ENCODE measurements at places on chromosomes 12 and 14. TPM values are rescaled to one million over a fixed set of nuclear protein-coding genes. Genes with fewer than 3 reads are reported as not detected.
A peak's percentile ranks its signal among the peaks of the same experiment; 100 is the strongest.

DNA sequence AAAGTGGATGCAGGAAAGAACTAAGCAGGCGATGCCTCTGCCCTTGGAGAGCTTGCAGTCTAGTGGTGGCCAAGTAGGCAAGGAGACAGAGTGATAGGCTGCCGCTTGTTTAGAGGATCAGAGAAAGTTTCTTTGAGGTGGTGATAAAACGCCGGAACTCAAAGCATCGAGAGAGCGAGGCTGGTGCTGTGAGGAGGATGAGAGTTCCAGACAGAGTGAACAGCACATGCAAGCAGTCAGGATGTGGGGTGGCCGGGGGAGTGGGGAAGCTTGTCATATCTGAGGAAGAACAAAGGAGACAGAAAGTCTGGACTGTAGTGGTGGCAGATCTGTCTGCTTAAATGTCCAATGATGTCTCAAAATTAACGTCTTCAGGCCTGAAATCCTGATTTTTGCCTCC lies 319.7 kb downstream of the SNAPC1 start:
- DNase-seq, result no peak

DNA sequence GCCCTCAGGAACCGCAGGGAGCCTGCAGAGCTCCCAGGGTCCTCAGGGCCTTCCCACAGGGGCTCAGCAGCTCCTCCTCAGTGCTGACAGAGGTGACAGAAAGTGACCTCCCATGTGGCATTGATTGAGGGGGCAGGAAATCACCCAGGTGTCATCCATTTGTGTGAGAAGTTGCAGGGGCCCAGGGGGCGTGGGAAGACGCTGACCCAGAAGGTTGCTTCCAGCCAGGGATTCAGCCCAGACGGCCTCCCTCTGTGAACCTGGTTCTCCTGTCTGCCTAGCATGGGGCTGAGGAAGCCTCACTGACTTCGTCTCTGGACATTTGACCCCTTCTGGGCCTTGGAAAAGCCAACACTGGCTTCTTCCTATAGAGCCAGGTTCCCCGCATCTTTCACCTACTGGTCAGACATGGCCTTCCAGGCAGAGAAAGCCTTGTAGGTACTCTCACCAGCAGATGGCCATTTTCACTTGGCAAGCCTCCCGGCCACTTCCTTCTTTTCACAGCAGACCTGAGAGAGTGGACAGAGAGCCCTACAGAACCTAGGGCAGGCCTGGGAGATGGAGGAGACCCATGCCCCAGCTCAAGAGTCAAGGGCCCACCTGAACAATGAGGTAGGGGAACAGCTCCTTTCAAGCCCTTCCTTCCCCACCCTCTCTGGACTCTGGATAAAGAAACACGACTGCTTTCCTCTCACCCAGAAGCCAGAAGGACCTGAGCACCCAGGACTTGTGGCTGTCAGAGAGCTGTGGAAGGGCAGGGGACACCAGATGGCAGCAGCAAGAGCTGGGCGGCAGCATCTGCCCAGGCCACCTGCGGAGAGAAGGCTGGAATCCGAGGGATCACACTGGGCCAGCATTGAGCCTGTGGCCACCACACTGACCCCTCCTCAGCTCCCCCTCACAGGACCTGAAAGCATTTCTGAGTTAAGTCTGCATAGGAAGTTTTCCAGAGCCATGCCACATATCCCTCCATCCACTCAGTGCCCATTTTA lies 377.8 kb downstream of the DPF3 start:
- DNase-seq, result no peak

DNA sequence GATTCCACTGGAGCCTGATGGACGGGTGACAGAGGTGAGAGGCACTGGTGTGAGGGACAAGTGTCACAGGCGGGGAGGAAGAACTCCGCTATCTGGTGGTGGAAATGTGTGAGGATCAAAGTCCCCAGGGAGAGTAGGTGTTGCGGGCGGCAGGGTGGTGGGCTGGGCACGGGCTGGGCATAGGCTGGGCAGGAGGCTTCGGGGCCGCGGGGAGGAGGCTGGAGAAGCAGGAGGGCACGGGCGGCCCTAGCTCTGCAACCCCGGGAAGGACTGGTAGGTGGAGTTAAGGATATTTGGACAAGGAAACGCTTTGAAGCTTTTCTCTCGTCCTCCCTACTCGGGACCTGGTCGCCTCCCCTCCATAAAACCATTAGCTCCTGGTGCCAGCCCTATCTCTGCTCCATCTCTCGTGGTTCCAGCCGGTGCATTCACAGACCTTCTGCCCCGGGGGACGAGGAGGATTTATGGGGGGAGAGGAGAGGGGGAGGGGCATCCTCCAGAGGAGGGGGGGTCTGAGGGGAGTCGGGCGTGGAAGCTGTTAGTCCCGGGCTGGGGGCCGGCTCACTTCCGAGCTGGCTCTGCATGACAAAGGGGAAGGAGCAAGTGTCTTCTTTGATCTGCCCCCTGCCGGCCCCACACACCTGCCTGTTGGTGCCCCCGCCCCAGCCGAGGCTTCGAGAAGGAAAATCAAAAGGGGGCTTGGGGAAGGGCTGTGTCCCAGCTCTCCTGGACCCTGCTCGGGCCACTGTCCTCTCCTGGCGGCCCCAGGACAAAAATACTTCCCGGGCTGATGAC lies 504 bp downstream of the WNT5B start:
- peak; percentile 41 for DNase-seq

DNA sequence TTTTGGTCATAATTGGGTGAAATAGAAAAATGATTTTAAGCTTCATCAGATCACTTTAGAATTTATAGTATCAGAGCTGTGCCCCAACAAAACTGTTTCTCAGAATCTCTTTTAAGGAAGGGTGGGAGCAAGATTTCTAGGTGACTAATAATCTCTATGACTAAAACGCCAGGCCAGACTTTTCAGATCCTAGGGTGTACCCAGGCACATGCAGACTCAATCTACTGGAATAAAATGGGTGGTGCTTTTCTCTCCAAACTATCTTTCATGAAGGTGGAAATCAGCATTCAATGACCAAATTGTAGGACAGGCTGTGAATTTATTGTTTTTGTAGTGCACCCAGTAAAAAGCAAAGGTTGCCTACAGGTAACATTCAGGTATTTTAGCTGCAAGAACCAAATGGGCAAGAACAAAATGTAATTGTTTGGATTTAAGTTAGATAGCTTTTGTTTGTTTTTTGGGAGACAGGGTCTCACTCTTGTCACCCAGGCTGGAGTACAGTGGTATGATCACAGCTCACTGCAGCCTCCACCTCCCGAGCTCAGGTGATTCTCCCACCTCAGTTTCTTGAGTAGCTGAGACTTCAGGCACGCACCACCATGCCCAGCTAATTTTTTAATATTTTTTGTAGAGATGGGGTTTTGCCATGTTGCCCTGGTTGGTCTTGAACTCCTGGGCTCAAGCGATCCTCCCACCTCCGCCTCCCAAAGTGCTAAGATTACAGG lies 49.5 kb downstream of the PPP2R5C start:
- no peak for DNase-seq

The TMPRSS12 gene
- not detected for total RNA-seq

GRCh38 chr12:1927751-1928351 lies 9.4 kb upstream of the CACNA2D4 start:
- DNase-seq, result no peak

The EXOC3L4 gene
- 0.27 TPM for total RNA-seq

The CCDC196 gene
- not detected for total RNA-seq

- DNase-seq, result no peak
Measured at GRCh38 chr12:95004610-95005009, 1.1 kb upstream of the NDUFA12 start.

GRCh38 chr12:70243510-70244371 lies 508 bp downstream of the CNOT2 start:
- peak; percentile 47 for DNase-seq

- no peak for DNase-seq
Measured at GRCh38 chr12:51920046-51920445, 12.7 kb downstream of the ACVRL1 start.

The APOF gene
- not detected for total RNA-seq

The TRIAP1 gene
- total RNA-seq, result 9.4 TPM

DNA sequence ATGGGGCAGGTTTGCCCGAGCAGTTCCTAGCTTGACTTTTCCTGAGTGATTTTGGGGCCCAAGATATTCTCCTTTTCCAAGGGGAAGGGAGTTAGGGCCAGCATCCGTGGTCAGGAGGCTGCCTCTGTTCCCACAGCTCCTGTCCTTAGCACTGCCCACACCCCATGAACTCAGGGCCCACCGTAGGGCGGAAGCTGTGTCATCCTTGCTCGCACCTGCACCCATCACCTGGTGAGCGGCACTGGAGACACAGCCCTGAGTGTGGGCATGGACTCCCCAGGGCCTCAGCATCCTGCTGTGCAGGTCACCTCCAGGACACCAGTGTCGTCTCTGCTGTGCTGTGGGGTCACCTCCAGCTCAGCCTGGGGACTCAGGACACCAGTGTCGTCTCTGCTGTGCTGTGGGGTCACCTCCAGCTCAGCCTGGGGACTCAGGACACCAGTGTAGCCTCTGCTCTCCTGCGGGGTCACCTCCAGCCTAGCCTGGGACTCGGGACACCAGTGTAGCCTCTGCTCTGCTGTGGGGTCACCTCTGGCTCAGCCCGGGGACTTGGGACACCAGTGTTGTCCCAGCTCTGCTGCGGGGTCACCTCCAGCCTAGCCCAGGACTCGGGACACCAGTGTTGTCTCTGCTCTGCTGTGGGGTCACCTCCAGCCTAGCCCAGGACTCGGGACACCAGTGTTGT lies 322.9 kb downstream of the ADGRD1 start:
- no peak for DNase-seq

The REM2 gene
- total RNA-seq, result under 0.01 TPM

DNA sequence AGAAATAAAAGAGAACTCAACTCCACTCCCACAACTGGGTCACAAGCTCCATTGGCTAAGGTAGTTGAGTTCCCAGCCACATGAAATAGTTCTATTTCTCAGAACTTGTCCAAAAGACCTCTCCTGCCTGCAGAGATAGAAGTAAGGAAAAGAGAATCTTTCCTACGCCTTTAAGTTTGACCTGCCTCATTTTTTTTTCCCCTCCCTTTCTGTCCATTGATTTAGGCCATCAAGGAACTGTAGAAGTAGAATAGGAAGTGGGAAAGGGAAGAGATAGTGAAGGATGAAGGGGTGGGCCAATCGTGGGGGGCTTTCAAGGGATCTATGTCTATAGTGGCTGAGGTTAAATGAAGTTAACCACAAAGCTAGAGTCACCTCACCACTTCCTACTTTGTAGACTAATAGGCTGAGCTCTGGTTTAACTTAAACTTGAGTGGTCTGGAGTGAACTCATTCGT lies 13.9 kb upstream of the NUDT4 start:
- peak; percentile 50 for DNase-seq

The FITM1 gene
- 2.7 TPM for total RNA-seq

- no peak for DNase-seq
Measured at GRCh38 chr12:112846619-112847018, 55.1 kb downstream of the RPH3A start.

GRCh38 chr12:31035967-31036665 lies 37.5 kb upstream of the DDX11 start:
- DNase-seq, result no peak

The SSTR1 gene
- under 0.01 TPM for total RNA-seq

GRCh38 chr12:3311027-3311402 lies 180.0 kb upstream of the PRMT8 start:
- no peak for DNase-seq

The ADAM20 gene
- total RNA-seq, result 0.54 TPM

GRCh38 chr14:102209224-102209966 lies 69.7 kb downstream of the WDR20 start:
- no peak for DNase-seq

The PLEKHA5 gene
- 14.5 TPM for total RNA-seq

DNA sequence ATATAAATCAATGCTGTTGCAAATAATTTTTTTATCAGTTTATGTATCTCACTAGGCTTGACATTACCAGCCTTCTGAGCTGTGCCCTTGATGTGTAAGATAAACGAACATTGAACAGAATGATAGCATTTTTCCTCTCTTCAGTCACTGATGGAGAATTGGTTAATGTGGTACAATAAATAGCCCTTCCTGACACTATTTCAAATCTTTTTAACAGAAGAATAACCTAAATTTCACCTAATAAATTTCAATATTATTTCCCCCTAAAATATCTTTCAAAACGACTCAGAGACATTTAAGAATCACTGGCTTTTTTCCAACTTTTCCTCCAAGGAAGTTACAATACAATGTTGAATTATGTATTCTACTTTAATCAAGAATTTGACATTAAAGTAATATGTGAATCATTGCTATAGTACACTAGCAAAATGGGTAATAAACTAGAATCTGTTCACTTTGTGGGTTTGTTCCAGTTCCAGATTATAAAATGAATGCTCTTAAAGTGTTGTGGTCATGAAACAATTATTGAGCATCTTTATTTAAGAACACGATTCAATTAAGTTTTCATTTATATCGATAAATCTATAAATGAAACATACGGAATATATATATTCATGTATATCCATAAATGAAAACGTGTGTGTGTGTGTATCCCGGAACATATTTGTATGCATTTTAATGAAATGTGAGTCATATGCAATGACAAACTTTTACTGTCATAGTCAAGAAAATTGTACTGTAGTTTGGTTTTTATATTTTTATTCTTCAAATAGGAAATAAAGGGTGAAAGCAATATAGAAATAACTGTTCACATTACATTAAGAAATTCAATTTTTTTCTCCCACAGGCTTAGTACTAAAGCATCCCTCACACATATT lies 2.5 kb upstream of the ATP2B1 start:
- DNase-seq, result no peak

DNA sequence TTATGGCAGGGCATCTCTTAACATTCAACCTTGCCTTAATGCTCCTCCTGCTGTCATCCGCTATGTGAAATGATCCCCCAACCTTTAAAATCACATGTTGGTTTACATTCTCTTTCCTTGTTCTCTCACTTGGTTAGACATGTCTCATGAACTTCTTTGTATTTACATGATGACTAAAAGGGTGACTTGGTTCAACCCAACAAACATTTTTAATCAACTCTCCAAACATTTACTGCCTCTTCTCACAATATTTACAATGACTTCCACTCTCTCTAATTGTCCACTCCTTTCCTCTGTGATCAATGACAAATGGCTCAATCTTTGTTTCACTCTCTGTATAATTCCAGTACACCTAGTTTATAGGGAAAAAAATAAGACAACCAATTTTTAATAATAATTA lies 506.1 kb downstream of the NELL2 start:
- no peak for DNase-seq

GRCh38 chr14:87990682-87991081 lies 2.3 kb downstream of the GALC start:
- DNase-seq, result no peak

The RNASE13 gene
- total RNA-seq, result not detected

The TMEM229B gene
- total RNA-seq, result 46.3 TPM

The A2M gene
- under 0.01 TPM for total RNA-seq

GRCh38 chr14:101624536-101624935 lies 63.2 kb downstream of the DIO3 start:
- no peak for DNase-seq

DNA sequence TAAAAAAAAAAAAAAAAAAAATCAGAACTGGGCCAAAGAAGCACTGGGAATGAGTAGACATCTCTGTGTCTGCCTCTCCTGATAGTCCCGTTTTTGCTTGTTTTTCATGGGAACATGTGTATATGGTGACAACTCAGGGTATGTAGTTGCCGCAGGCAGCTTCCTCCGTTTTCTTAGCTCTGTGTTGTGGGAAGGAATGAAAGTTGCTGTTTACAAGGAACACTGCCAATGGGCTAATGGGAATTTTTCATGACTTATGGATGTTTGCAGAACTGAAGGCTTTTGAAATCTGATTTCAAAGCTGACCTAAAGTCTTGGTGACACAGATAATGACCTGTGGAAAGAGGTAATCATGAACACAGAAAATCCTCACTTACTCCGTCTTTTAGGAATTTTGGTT lies 146.4 kb upstream of the BTG1 start:
- DNase-seq, result no peak

The ATF7 gene
- 13.5 TPM for total RNA-seq

The OR6S1 gene
- total RNA-seq, result not detected

- no peak for DNase-seq
Measured at GRCh38 chr14:99786511-99786989, 6.7 kb upstream of the EML1 start.

GRCh38 chr14:62133776-62134550 lies 371.7 kb downstream of the SNAPC1 start:
- no peak for DNase-seq
